ENCODE measurements at places on chromosomes 6 and 20.

- DNase-seq, result no peak
These were observed 29.2 kb downstream of the SGK1 start for GRCh38 chr6:134288538-134289203.

- no peak for DNase-seq
These were observed 36.1 kb downstream of the DSE start for GRCh38 chr6:116406678-116407345.

- DNase-seq, result no peak
These were observed 248.8 kb downstream of the DLL1 start for GRCh38 chr6:170042123-170042522.

DNA sequence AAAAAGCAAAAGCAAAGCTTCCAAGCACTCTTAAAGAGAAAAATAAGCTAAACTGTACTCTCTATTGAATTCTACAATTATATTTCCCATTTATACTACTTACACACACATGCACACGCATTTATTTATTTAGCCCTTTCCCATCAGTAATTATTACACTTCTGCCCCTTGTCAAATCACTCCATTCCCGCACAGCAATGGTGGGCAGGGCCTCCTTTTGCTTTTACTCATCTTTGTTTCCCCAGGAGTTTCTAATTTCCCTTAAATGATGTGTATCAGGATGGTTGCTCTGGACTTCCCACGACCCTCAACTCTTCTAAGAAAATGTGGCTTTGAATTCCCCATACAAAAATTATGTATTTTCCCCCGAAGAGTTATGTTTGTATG is 19.9 kb downstream of the PXT1 start:
- DNase-seq, result no peak

- DNase-seq, result no peak
These were observed 27.7 kb downstream of the PHF3 start for GRCh38 chr6:63663147-63663955.

- no peak for DNase-seq
These were observed 10.9 kb downstream of the GOPC start for GRCh38 chr6:117591405-117591804.

DNA sequence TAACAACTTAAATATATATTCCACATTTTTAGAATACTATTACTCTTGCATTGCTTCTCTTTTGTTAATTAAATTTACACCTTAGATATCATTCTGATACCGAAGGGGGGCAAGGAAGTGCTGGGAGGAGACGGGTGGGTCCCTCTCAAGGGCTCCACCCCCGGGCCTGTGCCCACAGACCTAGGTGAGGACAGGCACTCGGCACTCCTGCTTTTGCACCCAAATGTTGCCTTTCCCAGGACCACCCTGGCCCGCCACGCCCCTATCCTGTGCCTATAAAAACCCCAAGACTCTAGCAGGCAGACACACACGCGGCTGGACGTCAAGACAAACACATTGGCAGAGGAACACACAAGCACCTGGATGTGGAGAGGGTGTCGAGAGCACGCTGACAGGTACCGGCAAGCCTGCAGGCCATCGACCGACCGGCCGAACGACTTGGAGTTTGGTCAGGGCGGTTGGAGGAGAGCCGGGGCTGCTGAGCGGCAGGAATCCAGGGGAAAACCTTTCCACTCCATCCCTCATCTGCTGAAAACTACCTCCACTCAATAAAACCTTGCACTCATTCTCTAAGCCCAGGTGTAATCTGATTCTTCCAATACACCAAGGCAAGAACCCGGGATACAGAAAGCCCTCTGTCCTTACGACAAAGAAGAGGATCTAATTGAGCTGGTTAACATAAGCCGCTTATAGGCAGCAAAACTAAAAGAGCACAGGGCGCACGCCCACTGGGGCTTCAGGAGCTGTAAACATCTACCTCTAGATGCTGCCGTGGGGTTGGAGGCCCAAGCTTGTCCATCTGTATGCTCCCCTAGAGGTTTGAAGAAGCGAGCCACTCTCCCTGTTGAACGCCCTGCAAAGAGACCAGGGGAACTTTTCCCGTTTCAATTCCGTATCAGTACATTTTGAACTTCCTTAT is 197.4 kb upstream of the PRSS16 start:
- no peak for DNase-seq

GRCh38 chr6:92043777-92044176 is 1375.6 kb downstream of the EPHA7 start:
- no peak for DNase-seq

DNA sequence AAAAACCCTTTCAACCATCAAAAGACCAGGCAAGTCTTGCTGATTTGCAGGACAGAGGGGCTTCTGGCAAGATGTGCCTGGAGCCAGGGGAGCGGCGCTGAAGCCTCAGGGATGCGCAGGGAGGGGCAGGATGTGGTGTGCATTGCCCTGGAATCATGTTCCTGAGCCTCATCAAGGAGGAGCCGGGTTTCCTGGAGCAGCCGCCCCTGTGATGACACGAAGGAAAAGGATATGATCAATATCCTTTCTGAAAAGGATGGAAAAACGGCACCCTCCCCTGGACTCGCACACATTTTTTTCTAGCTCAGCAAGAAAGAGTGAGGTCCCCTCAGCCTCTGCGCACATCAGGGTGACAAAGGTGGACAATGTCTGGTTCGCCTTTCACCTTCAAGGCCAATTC is 173.1 kb upstream of the SSTR4 start:
- DNase-seq, result no peak

GRCh38 chr20:3407771-3408637 is 535 bp upstream of the DNAAF9 start:
- peak; percentile 42 for DNase-seq

GRCh38 chr6:67640484-67640883 is 994.6 kb upstream of the ADGRB3 start:
- no peak for DNase-seq

DNA sequence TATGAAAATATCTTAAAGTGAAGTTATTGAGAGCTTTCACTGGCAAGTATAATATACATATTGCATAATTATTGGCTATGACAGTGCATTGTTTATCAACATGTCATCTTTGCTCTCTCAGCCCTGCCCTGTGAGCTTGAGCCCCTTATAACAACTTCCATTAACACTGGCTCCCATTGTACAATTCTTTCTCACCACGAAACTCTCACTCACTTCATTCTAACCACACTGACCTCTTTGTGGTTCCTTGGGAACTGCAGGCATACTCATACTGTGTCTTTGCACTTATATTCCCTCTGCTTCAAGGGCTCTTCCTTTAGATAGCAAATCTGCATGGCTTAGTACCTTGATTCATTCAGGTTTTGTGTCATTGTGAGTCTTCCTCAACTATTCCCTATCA is 411.8 kb downstream of the CDKAL1 start:
- no peak for DNase-seq

- DNase-seq, result no peak
These were observed 5.2 kb downstream of the BCAS4 start for GRCh38 chr20:50799890-50800550.

GRCh38 chr6:45951321-45952167 is 64.1 kb downstream of the CLIC5 start:
- no peak for DNase-seq

- DNase-seq, result no peak
These were observed 268.7 kb downstream of the PTPRK start for GRCh38 chr6:128251445-128252340.

GRCh38 chr6:167470101-167470835 is 145.4 kb downstream of the TTLL2 start:
- no peak for DNase-seq

DNA sequence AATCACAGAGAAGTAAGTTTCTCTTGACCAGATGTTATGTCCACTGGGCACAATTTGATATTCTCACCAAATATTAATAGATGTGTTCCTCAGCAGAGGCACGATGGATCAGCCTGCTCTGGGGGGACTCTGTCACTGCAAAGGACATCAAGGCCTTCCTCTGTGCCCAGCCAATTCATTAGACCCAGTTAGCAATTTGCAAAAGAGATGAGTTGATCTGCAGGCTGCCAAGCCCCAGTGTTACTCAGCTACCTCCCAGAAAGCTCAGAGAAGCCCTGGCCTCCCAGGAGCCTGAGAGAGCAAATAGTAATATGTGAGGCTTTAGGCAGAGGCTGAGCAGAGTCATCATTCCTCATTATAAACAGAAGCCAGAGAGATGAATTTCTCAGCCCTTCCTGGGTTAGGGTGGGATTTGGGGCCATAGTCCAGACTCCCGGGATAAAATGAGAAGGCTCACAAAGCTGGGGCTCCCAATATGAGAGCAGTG is 54.2 kb downstream of the ZNF831 start:
- DNase-seq, result no peak

- no peak for DNase-seq
These were observed 81.5 kb downstream of the RTN4IP1 start for GRCh38 chr6:106547601-106548453.

- no peak for DNase-seq
These were observed 19.4 kb downstream of the TINAG start for GRCh38 chr6:54327631-54328030.

GRCh38 chr6:168578036-168578435 is 137.1 kb downstream of the SMOC2 start:
- DNase-seq, result no peak

DNA sequence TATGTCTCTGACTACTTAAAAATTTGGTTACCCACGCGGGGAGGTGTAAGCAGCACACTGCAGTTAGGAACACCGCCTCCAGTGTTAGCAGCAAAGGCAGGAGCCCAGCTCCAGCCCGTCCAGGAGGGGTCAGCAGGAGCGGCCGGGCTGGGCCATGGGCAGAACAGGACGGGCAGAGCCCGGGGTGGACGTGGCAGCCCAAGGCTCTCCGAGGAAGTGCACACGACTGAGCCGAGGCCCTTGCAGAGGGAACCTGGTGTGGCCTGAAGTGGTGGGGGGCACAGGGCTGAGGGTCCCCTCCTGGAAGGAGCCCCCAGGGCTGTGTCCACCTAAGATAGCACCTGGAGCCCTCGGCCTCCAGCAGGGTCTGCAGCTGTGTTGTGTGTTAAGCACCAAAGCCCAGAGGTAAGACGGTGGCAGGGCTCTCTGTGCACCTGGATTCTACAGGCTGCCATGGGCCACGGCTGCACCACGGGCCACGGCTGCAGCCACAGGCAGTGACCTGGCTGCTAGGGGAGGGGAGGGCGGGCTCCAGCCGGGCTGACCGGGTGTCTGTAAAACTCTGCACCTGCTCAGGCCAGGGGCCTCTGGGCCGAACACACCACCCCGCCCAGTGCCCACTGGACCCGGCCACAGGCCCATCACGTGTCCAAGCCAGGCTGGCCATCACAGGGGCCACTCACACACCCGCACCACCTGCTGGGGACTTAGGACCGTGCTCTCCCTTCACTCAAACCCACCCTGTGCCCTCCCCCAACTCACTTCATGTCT is 6.6 kb downstream of the SLC2A4RG start:
- no peak for DNase-seq

DNA sequence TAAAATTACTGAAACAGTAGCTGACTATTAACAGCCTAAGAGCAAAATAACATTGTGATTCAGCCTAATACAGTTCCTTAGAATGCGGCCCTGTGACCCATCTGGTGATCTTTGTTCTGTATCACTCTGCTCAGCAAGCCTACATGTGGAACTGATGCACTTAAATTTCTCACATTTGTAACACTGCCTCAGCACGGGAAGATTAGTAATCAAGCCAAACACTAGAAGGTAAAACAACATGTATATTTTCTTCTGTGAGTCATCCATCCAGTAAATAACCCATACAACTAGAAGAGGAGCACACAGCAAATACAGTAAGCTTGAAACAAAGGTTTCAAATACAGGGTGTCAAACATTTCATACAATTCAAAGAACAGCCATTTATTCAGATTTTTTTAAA is 189.7 kb upstream of the NOX3 start:
- DNase-seq, result no peak

- no peak for DNase-seq
These were observed 453.3 kb downstream of the C6orf118 start for GRCh38 chr6:164856138-164856537.

GRCh38 chr20:60055740-60056139 is 97.5 kb downstream of the CDH26 start:
- DNase-seq, result no peak

DNA sequence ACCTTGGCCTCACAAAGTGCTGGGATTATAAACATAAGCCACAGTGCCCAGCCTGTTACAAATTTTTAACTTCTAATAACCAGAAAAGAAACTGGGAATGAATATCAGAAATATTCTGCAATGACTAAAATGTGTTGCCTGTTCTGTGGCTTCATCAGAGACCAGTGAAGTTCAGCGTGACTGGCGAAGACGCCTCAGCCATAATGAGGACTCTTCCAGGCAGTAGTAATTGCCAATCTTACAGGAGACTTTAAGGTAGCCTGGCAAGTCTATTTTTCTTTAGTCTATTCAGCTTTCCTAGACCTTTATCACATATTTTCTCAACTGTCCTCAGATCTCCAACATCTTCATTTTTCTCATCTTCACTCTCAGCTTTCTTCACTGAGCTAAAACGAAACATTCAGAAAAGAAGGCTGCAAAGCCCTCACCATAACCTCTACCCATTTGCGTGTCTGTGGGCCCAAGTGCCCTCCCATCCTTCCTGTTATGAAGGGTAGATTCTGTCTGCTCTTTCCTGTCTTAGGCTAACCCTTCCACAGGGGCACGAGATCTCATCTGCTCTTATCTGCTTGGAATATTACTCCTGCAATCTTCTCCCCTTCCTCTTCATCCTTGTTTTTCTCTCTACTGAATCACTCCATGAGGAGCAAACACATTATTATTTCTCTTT is 42.0 kb upstream of the OLIG3 start:
- DNase-seq, result no peak

Measured in progenitor cell of endocrine pancreas (in vitro differentiated cells).